Midbrain (tissue), 1 donor: ENCODE measurements at places on chromosomes 2 and 18.

DNA sequence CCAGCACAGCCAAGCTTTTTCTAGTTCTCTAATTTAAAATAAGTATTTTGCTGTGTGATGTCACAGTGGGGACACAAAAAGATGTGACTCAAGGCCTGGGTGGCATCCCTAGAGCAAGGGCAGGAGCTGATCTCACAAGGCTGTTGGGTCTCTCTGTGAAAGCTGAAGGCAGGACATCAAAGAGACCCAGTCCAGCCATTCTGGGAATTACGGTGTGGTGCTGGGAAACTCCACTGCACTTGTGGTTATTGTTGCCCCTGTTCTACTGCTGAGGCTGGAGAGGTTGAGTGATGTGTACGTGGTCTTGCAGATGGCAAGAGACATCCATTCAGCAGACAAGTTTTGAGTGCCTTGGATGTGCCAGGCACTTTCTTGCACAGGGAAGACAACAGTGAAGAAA, 352.9 kb downstream of the CYRIA start:
- DNase-seq: no peak

DNA sequence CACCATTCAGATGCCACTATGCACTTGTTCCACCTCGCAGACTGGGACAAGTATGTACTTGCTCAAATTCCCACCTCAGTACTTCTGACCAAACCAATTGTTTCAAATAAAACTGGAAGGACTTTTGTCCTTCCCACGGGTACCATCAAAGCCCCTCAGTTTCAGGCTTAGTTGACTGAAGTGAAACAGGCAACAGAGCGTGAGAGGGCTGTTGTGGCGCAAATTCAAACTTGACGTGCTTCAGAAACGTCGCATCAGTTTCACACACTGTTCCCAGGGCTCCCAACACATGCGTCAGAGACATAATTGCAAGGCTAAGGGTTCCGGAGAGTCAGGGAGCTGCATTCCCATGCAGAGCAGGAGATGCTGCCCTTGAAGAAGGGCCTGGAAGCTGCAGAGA, 33.7 kb downstream of the RNF152 start:
- DNase-seq: no peak

- DNase-seq: peak; percentile 36
Observed at GRCh38 chr18:35185771-35186170, 55.1 kb upstream of the ZNF397 start.

GRCh38 chr2:158128168-158128973, 26.7 kb downstream of the UPP2 start:
- no peak for DNase-seq

GRCh38 chr2:119028327-119029174, 86.6 kb downstream of the MARCO start:
- no peak for DNase-seq

GRCh38 chr2:189327879-189328847, 113.1 kb upstream of the WDR75 start:
- no peak for DNase-seq

DNA sequence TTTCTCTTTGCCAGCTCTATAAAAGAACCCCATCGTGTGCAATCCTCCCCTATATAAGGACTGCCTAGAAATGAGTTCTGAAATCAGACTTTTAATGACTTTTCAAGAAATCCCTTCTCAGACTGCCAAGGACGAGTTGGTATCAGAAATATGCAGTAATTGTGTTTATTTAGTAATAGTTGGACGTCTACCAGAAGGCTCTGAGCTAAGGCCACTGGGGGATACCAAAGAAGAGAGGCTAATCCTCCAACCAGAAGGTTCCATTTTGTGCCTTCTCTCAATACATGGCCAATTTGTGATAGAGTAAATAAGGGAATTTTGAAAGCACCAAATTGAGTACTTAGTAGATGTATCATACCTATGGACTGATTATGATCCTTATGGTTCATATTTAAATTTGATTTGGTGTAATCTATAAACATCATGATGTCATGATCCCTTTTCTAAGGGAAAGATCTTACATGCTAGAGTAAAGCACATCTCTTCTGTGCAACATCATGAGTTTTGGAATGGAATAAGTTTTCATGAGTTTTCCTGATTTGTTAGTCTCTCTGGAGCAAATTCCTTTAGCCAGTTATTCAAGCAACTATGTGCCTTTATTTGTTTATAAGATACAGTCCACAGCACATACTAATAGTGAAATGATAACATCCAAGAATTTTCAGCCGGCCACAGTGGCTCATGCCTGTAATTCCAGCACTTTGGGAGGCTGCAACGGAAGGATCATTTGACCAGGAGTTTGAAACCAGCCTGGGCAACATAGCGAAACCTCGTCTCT, 82.2 kb upstream of the LTBP1 start:
- no peak for DNase-seq

DNA sequence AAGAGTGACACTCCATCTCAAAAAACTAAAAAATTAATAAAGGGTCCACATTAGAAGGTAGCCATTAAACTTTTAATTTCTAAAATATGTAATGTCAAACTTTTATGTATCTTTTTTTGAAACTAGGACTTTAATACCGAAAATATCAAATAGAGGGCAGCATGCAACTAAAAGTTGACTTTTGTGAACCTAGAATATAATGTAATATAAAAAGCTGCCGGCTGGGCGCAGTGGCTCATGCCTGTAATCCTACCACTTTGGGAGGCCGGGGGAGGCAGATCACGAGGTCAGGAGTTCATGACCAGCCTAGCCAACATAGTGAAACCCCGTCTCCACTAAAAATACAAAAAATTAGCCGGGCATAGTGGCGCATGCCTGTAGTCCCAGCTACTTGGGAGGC, 62.8 kb downstream of the INO80D start:
- no peak for DNase-seq

- DNase-seq: no peak
Observed at GRCh38 chr2:135617501-135618015, 86.3 kb downstream of the R3HDM1 start.

DNA sequence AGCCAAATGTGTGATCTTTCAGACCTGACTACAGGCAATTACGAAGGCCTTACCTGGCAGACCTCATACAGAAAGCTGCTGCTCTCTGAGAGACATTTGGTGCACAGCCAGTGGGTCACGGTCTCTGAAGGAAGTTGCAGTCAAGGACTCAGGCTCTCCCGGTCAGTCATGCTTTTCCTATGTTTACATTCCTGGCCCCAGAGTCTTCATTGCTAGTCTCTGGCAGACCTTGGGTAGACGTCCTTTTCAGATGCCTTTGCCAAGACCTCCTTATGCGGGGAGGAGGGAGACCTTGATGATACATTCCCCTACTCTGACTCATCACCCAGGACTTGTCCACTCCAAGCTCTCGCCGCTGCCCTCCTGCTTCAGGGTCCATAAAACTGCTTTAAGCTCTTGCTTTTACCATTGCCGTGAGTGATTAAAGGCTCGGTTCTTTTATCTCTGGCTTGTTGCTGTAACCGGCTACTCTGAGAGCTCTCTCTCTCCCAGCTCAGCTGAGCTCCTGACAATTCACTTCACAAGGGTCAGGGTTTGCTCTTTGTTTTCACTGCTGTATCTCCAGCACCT, 62.0 kb upstream of the SLC35F5 start:
- no peak for DNase-seq

DNA sequence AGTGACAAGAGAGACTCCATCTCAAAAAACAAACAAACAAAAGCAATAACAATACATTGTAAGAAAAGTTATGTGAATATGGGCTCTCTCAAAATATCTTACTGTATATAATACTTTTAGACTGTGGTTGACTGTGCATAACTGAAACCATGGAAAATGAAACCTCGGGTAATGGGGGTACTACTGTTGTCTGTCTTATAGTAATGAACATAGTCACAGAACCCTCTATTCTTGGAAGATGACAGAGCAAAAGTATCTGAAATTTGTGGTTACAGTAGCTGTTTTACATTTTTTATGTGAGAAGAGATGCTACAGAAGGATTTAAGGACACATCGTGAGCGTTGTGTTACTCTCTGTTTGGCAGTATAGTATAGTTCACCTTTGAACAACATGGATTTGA, 60.5 kb downstream of the MAP4K4 start:
- DNase-seq: no peak

GRCh38 chr2:55954306-55955035, 30.9 kb upstream of the EFEMP1 start:
- DNase-seq: no peak

- DNase-seq: no peak
Observed at GRCh38 chr2:218123986-218124385, 1.8 kb upstream of the CXCR2 start.

- no peak for DNase-seq
Observed at GRCh38 chr2:84209941-84210340, 249.1 kb downstream of the SUCLG1 start.

DNA sequence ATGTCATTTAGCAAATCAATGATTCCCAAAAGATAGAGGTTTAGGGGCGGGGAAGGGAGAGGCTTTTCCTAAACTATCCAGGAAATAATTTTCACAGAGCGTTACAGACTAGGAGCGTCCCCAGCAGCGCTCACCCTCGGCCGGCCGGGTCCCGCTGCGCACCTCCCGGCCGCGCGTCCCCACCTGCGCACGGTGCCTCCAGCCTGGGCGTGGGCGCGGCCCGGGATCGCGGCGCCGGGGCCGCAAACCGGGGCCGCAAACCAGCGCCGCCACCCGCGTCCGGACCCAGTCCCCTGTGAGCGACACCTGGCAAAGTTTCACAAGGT, 684 bp upstream of the ZCCHC2 start:
- no peak for DNase-seq

GRCh38 chr2:118309946-118310680, 221.8 kb downstream of the INSIG2 start:
- peak; percentile 34 for DNase-seq

DNA sequence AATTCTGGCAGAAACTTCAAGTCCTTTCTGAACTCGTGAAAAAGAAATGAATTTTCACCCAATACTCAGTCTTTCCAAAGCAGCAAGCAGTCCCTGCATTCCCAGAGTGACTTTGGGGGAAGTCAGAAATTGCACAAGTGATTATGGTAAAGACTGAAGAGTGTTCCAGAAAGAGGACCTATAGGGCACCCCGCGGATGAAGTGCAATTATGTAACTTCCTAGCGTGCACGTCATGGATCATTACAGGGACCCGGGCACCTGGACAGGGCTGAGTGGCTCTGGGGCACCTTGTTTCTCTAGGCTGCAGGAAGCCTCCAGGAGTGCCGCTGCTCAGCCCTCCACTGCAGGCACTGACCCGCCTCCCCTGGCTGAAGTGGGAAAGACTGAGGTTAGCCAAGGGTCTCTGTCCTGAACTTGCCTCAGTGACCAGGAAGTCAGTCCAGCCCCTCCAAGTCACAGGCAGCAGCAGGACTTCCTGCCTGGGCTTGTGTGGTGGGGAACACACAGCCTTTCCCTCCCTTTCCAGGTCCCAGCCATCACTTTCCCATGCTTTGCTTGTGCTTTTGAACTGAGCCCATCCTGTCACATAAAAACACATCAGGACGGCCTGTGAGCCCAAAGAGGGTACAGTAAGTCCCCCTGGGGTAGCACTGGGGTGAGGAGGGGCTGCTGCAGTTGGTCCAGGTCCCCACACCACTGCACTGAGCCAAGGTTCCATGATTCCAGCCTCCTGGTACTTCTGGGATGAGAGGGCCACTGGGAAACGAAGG, 19.8 kb downstream of the TMEM185B start:
- DNase-seq: no peak

GRCh38 chr18:13576598-13576997, 149.8 kb downstream of the FAM210A start:
- no peak for DNase-seq

DNA sequence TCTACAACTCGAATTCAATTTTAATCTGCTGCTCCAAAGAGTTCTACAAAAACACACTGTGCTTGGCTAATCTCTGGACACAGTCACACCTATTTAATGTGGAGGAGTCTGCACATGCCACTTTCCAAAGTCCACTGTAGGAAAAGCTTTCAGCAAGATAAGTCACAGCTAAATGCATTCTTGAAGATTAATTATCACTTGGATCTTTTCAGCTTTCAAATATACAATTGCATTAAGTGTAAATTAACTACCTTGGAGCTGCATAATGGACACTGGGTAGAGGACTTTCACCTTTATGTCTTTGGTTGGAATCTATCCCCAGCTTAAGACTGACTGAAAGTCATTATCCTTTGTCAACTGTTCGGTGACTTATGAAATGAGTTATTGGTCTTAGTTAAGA, 565.1 kb downstream of the PIK3C3 start:
- no peak for DNase-seq

DNA sequence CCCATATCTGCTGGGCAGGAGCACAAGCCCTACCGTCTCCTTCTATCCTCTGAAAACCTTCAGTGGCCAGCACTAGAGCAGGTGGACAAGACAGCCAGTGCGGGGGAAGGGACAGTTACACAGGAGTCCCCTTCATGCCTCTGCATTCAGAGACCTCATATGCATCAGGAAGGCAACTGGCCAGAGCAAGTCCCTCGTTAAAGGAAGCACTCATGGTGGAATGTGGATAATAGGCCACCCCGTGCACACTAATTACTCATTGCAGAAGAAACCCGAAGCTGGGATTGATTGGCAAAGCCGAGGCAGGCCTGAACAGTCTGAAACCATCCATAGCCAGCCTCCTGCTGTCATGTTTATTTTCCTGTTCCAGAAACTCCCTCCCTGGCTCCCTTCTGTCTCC, 11.2 kb downstream of the KIAA2012 start:
- no peak for DNase-seq

GRCh38 chr2:71210292-71210691, 16.6 kb downstream of the PAIP2B start:
- DNase-seq: no peak

DNA sequence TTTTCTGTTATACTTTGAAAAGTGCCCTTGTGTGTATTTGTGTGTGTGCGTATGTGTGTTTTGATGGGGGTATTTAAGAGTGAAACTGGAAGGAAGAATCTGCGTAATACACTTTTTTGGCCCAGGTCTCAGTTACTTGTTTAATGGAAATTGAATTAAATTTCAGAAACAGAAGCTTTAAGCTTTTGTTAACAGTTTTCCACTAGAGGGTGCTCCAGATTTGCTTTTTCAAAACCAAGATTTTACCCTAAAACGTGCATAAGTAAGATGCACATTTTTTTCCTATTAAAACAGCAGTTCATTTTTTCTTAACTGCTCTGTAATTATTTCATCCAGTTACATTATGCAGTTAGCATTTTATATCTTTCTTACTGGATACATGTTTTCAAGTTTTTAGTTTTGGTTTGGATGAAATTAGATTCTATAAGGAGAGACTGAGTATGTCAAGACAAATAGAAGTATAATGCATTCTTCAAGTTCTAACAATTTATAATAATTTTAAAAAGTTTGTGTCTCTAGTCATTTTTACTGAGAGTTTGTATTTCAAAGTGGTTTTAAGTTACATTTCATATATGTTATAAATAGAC, 97.2 kb downstream of the PIK3C3 start:
- peak; percentile 57 for DNase-seq

DNA sequence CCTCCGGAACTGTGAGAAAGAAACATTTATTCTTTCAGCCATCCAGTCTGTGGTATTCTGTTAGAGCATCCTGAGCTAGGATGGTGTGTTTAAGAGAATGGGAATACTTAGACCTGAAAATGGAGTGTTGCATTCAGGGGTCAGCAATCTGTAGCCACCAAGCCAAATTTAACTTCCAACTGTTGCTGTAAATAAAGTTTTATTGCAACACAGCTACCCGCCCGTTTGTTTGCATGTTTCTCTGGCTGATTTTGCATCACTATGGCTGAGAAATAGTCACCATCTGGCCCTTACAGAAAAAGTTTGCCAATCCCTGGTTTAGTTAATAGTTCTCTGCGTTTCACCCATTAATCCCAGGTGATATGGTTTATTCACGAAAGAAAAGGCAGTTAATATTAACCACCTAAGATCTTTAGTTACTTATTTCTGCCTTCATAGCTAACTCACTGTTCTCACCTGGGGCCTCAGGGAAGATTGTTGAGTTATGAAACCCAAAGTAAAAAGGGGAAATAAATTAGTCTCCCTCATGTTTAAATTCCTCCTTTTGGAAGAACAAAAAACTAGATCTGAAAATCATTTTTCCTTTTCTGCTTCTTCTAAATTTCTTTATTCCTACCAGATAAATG, 9.5 kb upstream of the CYS1 start:
- DNase-seq: no peak
